IMR-90 (cell line): ENCODE measurements at places on chromosomes 13 and 19.

DNA sequence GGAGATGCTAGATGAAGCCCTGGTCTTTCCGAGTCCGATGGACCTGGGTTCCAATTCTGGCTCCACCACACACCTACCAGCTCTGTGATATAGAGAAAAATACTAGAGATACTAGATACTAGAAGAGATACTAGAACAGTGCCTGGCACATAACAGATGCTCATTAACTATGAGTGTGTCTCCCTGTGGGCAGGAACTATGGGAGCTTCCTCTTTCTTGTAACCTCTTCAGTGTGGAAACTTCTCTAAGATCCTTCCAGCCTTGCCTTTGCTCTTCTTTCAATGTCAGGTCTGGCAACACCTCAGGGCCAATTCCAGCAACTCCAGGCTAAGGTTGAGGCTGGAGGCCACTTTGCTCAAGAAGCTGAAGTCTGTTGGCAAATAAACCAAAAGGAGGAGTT is 143.9 kb downstream of the KATNAL1 start:
- no peak for DNase-seq

DNA sequence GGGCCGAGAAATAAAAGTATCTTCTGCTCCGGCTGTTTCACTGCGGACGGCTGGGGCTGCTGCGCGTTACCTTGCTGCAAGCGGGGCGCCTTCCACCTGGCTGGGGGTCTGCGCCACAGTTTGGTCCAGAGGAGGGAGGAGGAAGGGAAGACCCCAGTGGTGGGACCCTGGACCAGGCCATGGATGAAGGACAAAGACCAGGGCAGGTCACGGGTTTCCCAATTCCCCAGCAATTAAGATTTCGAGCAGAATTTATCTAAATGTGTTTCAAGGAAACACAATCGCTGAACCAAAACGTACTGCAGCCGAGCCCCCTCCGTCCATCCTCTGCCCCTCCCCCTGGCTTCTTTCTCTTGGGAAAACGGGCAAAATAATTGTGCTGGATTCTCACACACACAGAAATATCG is 2.9 kb downstream of the SOX1 start:
- DNase-seq = no peak

GRCh38 chr19:55536951-55537740 is at the start of gene SBK2:
Gene SBK2 (minus strand): TSS chr19:55537133. CDS start chr19:55536294, 839 bp downstream.
- DNase-seq = no peak

GRCh38 chr13:30418075-30418716 is 4.1 kb upstream of the UBE2L5 start:
- DNase-seq = no peak

GRCh38 chr13:98697791-98698190 is 54.7 kb downstream of the SLC15A1 start:
- DNase-seq = no peak

- DNase-seq = no peak
These were observed 213.3 kb upstream of the HTR2A start for GRCh38 chr13:47110141-47110540.

DNA sequence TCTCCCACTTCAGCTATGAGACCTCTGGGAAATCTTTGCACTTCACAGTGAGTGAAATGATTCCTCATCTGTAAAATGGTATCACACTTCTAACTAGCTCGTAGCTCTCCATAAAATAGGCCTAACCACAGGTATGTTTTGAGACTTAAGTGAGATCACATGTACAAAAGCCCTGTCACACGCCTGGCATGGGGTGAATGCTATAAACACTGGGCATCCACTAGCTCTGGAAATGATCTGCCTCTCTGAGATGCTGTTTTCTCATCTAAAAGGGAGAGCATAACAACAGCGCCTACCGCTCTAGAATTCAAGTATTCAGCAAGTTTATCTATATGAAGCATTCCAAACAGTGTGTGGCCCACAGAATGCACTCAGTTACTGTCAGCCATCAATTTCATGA is 2.2 kb downstream of the AKT2 start:
- peak; percentile 22 for DNase-seq

DNA sequence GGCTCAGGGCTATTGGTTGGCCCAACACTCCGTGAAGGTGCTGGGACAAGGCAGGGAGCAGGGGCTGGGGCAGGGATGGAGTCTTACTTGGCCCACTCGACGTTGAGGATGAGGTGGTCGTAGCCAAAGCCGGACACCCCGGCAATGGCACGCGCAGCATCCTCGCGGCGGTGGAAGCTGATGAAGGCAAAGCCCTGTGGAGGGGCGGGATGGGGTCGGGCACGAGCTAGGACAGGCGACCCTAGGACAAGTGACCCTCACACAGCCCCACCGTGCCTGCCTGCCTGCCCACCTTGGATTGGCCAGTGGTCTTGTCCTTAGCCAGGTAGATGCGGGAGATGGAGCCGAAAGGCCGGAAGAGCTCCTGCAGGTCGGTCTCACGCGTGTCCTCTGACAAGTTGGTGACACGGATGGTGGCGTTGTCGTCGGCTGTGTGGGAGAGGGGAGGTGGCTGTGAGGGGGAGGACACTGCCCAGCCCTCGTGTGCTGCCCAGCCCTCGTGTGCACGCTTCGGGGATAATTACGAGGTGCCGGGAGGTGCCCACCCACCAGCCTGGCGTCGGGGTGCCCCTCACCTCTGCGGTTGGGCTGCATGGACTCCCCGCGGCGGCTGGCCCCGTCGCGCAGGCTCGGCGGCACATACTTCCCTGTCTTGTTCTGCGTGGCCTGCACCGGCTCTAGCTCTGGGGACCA is 4.0 kb downstream of the P2RY11 start:
- DNase-seq = no peak

DNA sequence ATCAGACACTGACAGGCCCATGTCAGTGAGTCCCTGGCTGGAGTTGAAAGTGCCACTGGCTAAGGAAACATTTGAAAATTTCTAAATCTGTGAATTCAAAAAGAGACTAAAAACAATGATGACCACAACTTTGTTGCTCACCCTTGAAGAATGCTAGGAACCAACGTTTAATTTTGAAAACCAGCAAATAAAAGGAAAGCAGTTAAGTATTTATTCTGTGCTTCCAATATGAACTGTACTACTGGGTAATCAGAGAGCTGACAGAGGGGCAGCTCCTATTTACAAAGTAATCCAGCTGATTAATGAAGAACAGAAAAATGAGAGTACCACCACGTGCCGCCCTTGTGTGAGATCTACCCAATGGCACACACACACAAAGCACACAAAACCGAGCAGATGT is 44.7 kb upstream of the LATS2 start:
- peak; percentile 74 for DNase-seq

GRCh38 chr19:3672993-3673392 is 27.3 kb downstream of the PIP5K1C start:
- no peak for DNase-seq

- peak; percentile 70 for DNase-seq
These were observed 50.9 kb upstream of the TPM4 start for GRCh38 chr19:16025108-16026101.

- DNase-seq = no peak
These were observed 2.7 kb upstream of the ARHGEF1 start for GRCh38 chr19:41880329-41880708.

- no peak for DNase-seq
These were observed 236.5 kb downstream of the FOXO1 start for GRCh38 chr13:40429706-40430545.

GRCh38 chr19:34881982-34882381 is 44.7 kb upstream of the ZNF30 start:
- DNase-seq = peak; percentile 24

- DNase-seq = peak; percentile 89
These were observed 774.1 kb downstream of the LIG4 start for GRCh38 chr13:107441279-107441678.

GRCh38 chr13:42327725-42328124 is 55.8 kb downstream of the AKAP11 start:
- no peak for DNase-seq

DNA sequence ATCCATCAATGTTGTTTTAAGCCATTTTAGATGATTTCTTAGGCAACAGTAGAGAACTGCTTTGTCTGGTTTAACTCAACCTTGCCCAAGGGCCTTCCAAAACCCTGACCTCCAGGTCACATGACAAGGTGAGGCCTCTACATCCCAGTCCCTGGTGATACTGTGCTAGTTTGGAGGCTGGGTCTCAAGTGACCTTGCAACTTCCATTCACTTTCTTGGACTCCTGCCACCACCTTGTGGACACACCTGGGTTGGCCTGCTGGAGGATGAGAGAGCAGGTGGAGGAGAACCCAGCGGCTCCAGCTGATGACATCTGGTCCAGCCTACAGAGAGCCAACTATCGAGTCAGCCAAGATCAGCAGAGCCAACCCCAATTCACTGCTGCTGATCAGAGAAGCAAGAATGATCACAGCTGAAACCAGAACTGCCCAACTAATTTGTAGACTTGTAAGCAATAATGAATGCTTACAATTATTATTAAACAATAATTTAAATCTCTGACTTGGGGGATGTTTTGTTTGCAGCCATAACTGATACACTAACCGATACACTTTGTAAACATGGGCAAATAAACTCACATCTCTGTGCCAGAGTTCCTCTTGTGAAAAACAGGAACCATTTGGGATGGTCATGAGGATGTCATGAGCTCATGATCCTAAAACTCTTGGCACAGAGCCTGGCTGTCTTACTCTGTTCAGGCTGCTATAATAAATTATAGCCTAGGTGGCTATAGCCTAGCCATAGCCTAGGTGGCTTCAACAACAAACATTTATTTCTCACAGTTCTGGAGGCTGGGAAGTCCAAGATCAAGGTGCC is 11.5 kb downstream of the FAM187B start:
- DNase-seq = no peak

DNA sequence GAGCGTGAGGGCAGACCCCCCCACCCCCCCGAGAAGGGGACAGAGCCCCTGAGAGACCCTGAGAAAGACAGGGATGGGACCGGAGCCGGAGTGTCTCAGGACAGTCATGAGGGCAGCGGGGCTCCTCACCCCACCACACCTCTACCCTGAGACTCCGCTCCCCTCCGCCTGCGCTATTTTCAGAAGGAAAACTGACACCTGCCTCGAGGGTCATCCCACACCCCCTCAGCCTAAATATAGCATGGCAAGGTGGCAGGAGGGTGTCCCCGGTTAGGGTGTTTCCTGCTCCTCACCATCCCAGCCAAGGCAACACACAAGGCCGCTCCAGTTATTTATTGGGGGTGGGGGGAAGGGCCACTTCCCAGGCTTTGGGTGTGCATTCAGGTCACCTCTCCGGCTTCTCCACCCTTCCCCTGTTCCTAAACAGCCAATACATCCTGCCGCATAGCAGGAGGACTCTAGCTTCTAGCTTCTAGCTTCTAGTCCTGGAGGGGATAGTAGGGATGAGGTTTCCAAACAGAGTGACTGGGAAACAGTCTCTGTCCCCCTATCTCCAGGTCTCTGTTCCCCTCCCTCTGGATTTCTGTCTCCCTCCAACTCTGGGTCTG is 1.4 kb upstream of the NTF4 start:
- no peak for DNase-seq

DNA sequence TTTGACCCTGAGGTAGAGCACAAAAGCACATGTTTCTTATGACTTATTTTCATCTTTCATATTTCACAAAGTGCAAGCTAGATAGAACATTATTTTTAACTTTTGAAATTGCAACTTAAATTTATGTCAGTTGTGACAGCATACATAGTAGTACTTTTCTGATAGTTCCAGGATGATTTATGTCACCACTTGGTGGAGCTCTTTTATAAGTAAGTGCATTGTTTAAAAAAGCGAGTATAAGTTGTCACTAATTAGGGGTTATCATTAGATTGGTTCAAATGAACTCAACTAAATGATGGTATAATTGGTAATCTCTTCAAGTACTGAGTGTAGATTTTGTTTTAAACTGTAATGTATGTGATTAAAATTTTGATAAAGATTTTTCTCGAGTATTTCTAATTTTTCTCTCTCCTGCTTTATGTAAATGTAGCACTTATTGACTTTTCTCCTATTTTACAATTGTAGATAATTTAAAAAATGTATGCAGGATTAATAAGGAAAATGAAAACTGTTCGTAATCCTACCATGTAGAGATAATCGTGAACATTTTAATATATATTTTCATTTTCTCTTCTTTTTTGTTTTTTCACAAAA is 31.1 kb downstream of the RB1 start:
- DNase-seq = peak; percentile 45

DNA sequence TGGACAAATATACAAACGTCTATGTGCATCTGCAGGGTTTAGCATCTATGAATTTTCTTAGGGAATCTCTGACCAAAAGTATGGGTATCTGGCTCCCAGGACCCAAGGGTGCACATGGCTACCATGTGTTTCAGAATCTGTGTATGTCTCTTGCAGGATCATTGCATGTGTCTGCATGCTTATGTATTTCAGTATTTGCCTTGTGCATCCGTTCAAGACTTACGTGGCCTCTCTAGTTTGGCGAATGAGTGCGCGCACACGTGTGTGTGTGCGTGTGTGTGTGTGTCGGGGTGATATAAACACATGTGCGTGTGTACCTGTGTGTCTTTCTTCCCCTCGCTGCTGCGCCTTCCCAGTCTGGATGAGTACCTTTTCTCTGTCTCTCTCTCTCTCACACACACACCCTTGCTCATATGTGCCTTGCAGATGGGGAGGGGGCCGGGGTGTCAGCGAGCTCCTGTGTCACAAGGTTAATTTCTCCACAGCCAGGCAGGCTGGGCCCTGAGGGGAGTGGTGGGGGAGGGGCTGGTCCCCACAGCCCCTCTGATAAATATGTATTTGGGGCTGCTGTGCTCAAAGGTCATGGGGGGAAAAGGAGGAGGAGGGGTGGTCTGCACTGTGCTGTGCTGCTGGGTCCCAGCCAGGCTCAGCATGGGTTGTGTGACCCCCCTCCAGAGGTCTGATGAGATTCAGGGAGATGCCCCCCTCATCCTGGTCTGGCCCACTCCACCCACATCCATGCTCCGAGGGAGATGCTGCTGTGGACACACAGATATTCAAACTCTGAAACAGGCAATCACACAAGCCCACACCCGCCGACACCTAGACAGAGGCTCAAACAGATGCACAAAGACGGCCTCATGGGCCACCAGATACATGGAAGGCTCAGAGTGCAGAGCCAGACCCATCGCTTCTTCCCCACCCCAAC is 37.5 kb upstream of the POU2F2 start:
- no peak for DNase-seq

- DNase-seq = no peak
These were observed 15.3 kb downstream of the COLGALT1 start for GRCh38 chr19:17570791-17571190.

DNA sequence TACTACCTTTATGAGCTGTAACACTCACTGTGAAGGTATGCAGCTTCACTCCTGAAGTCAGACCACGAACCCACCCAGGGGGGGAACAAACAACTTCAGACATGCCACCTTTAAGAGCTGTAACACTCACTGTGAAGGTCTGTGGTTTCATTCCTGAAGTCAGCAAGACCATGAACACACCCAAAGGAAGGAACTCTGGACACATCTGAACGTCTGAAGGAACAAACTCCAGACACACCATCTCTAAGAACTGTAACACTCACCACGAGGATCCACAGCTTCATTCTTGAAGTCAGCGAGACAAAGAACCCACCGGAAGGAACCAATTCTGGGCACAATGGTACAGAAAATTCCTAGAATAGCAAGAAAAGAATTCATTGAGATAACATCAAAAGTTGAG is 1796.5 kb upstream of the MIR17HG start:
- DNase-seq = no peak

GRCh38 chr13:22298530-22298929 is 627.7 kb downstream of the FGF9 start:
- no peak for DNase-seq

GRCh38 chr13:108408672-108409071 is 139.2 kb downstream of the TNFSF13B start:
- no peak for DNase-seq
